ENCODE measurements at places on chromosomes 7 and 10. TPM values are rescaled to one million over a fixed set of nuclear protein-coding genes. Genes with fewer than 3 reads are reported as not detected.

DNA sequence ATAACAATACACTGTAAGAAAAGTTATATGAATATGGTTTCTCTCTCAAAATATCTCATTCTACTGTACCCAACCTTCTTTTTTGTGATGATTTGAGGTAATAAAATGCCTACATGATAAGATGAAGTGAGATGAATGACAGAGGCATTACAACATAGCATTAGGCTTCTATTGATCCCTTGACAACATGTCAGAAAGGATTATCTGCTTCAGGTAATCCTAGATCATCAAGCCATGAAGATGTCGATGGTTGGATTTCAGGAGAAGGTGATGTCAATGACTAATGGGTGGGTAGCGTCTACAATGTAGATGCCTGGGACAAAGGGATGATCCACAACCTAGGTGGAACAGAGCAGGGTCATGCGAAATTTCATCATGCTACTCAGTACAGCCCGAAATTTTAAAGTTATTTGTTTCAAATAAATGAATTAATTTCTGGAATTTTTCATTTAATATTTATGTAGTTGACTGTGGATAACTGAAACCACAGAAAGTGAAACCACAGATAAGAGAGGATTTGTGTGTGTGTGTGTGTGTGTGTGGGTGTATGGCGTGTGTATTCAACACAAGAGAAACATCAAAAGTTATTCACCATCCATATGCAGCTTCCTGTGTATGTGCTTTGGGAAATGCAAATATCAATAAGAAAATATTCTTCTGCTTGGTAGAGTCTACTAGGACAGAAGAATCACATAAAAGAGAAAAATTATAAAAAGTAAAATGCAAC, 77.0 kb downstream of the MAGI2 start:
- no peaks in the 10 kb centered on the region for H3K4me1 ChIP-seq
- no peak overlapping the region for H3K27ac ChIP-seq
- H3K4me3 ChIP-seq: no peak overlapping the region
- no peaks in the 10 kb centered on the region for H3K27me3 ChIP-seq
- no peak for DNase-seq

GRCh38 chr7:79451580-79451979, 1.9 kb downstream of the MAGI2 start:
- H3K36me3 ChIP-seq: no peaks in the 10 kb centered on the region
- H3K4me3 ChIP-seq: peak overlapping the region; percentile 82
- no peak for DNase-seq
- H3K27me3 ChIP-seq: no peaks in the 10 kb centered on the region

The TRIM73 gene
- total RNA-seq: 1.2 TPM

DNA sequence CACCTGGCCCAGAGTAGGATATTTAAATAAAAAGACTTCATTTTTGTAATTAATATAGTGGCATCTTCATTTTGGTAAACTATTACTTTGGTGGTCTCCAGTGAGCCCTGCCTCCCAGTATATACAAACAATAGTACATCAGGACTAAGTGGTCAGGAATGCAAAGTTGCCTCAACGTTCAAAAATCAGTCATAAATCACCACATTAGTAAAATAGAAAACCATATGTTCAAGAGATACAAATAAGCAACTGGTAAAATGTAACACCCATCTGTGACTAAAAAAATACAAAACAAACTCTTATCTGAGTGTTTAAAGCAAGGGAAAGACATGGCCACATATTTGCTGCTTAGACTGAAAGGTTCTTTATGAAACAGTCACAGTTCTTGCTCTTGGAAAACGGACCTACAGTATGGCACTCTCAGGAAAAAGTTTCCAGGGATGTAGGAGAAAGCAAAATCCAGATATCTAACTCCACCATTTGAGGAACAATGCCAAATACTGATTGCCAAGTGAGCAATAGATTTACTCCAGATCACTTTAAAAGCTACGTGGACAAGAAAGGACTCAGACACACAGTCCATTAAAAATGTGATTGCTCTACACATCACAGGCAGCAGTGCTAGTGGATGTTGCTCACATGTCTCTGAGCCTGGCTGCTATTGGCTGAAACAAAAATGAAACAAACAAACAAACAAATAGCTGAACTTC, 15.1 kb upstream of the RHOBTB1 start:
- H3K27ac ChIP-seq: no peak overlapping the region
- no peak overlapping the region for H3K4me3 ChIP-seq
- peaks cover 19% of the 10 kb centered on the region for H3K4me1 ChIP-seq
- H3K27me3 ChIP-seq: no peaks in the 10 kb centered on the region

DNA sequence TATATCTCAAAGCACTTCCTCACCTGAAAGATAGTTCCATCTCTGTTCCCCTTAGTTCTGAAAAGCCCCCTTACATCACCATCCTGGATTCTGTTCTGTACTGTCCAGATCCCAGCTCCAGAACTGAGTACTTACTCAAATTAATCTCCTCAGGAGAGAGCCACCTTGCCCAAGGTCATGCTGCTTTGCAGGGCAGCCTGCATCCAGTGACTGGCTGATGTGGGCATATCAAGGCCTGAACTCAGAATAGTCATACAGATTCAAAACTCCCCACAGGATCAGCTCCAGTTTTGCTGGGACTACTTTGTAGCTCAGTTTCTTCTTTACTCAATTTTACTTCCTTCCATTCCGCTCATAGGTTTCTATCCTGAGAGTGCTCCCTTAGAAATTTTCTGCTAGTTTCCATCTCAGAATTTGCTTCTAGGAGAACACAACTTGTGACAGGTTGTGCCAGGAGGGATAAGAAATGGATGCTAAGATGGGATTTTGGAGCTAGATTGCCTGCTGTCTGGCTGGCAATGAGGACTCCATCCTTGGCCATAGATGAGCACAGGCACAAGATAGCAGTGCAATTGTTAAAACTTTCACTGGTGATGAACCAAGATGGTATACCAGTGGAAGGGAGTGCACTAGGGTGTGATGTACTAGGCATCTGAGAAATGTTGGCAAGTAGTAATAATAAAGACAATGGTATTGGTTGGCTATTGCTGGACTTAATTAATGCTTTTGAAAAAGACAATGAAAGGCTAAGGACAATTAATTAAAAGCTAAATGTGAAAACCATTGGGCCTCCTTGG, 17.3 kb downstream of the SRGN start:
- H3K4me3 ChIP-seq: no peak overlapping the region
- H3K36me3 ChIP-seq: peaks cover 10% of the 10 kb centered on the region
- DNase-seq: no peak
- no peak overlapping the region for H3K27ac ChIP-seq
- peaks cover 17% of the 10 kb centered on the region for H3K4me1 ChIP-seq

GRCh38 chr10:86755740-86756510, 494 bp upstream of the BMPR1A start:
- no peak overlapping the region for H3K4me3 ChIP-seq
- H3K36me3 ChIP-seq: no peaks in the 10 kb centered on the region
- peaks cover 73% of the 10 kb centered on the region for H3K27me3 ChIP-seq

DNA sequence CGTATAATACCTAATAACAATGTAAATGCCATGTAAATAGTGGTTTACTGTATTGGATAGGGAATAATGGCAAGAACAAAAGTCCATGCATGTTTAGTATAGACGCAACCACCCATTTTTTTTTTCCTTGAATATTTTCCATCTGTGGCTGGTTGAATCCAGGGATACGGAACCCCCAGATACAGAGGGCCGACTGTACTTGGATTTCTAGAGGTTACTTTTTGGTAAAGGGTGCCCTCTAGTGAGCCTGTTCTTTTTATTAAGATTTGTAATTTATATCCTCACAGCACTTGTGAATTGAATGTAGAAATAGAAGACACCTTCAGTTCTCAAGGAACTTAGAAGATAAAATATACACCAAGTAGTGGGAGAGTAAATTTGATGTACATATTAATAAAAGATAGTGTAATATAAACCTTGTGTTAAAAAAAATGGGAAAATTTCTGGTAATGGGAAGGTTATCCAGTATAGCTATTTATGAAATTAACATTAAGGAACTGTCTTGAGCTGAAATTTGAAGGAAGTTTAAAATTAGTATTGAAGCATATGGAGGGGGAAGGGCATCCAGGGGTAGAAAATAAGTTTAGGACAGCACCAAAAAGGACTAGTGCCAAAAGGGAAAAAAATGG, 32.0 kb downstream of the EXOC6 start:
- peaks cover 28% of the 10 kb centered on the region for H3K4me1 ChIP-seq
- H3K36me3 ChIP-seq: no peaks in the 10 kb centered on the region
- H3K4me3 ChIP-seq: no peak overlapping the region
- peak; percentile 74 for DNase-seq

DNA sequence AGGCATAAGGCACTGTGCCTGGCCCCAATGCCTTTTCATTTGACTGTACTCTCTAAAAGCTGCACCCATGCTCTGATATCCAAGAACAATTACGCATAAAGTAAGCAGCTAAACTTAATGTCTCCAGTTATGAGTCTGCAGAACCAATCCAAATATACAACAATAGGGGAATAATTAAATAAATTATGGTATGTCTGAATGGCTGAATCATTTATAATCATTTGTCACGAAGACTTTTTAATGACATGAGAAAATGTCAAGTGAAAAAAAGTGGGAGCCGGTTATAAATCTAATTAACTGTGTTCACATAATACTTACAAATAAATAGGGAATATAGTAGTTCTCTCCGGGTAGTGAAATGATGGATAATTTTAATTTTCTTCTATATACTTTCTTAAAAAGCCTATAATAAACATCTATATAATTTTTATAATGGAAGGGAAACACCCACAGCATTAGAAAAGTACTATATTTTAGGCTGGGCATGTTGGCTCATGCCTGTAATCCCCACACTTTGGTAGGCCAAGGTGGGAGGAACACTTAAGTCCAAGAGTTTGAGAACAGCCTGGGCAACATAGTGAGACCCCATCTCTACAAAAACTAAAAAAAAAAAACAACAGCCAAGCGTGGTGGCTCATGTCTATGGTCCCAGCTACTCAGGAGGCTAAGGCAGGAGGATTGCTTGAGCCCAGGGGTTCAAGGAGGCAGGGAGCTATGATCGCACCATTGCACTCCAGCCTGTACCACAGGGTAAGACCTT, 14.2 kb downstream of the SLC37A3 start:
- DNase-seq: no peak
- peaks cover 9% of the 10 kb centered on the region for H3K36me3 ChIP-seq
- H3K4me3 ChIP-seq: no peak overlapping the region
- H3K27ac ChIP-seq: no peak overlapping the region

DNA sequence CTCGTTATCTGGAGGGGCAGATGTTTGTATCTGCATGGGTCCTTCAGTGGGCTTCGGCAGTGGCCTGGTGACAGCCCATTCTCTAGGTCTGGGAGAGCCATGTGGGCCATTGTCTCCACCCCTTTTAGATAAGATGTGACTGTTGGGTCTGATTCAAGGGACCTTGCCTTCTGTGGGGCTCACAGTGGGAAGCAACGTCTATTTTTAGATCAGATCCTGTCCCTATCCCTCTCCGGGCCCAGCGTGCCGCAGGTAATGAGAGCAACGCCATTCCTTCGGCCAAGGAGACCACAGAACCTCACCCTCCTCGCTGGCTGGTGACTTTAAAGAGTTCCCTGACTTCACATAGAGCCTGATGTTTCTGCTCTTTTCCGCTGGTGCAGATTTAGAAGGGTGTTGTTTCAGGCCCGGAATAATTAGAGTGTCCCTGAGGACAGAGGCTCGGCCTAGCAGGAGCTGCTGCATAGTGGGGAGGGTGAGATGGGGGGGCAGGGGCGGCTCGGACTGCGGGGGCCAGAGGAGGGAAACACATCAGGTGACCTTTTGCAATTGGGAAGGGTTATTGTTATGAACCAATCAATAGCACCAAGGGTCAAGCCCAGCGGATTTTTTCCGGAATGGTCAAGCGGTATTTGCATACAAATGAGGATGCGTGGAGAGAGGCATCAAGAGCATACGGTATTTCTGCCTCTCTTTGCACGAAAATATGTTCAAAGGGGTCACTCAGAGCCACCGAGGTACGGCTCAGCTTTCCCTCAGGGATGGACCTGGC, 503.0 kb upstream of the FOXK1 start:
- H3K36me3 ChIP-seq: no peaks in the 10 kb centered on the region
- DNase-seq: no peak
- no peak overlapping the region for H3K4me3 ChIP-seq
- no peaks in the 10 kb centered on the region for H3K4me1 ChIP-seq
- H3K27ac ChIP-seq: no peak overlapping the region
- H3K27me3 ChIP-seq: no peaks in the 10 kb centered on the region

GRCh38 chr7:18547509-18548187, 52.1 kb downstream of the HDAC9 start:
- no peak for DNase-seq
- H3K4me1 ChIP-seq: peaks cover 4% of the 10 kb centered on the region
- no peak overlapping the region for H3K4me3 ChIP-seq
- H3K36me3 ChIP-seq: no peaks in the 10 kb centered on the region
- no peak overlapping the region for H3K27ac ChIP-seq

DNA sequence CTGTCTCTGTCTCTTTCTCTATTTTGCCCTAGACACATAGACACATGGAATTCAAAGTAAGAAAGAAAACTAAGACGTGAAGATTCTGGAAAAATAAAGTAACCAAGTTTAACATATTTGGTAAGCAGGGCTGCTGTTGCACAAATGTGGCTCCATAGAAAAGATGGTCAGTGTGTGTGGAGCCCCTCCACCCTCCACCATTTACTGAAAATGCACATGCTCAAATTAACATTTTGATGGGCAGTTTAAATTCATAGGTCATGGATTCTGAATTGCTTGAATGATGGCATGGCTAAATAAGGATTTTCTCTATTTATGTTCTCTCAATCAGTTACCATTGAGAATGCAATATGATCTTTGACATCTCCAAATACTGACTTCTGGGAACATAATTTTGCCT, 165.5 kb upstream of the CHRM2 start:
- no peaks in the 10 kb centered on the region for H3K4me1 ChIP-seq
- no peak overlapping the region for H3K4me3 ChIP-seq
- no peak overlapping the region for H3K27ac ChIP-seq

The C10orf53 gene
- not detected for total RNA-seq

- H3K36me3 ChIP-seq: no peaks in the 10 kb centered on the region
Observed at GRCh38 chr10:35959252-35959651, 317.2 kb upstream of the FZD8 start.
